ENCODE measurements at places on chromosomes 6 and 20.

GRCh38 chr6:161635975-161636374 lies 362.1 kb upstream of the AGPAT4 start:
- DNase-seq = no peak

GRCh38 chr6:160899671-160900430 lies 91.7 kb upstream of the MAP3K4 start:
- no peak for DNase-seq

GRCh38 chr6:49937017-49937416 lies 26.9 kb downstream of the DEFB114 start:
- DNase-seq = no peak

DNA sequence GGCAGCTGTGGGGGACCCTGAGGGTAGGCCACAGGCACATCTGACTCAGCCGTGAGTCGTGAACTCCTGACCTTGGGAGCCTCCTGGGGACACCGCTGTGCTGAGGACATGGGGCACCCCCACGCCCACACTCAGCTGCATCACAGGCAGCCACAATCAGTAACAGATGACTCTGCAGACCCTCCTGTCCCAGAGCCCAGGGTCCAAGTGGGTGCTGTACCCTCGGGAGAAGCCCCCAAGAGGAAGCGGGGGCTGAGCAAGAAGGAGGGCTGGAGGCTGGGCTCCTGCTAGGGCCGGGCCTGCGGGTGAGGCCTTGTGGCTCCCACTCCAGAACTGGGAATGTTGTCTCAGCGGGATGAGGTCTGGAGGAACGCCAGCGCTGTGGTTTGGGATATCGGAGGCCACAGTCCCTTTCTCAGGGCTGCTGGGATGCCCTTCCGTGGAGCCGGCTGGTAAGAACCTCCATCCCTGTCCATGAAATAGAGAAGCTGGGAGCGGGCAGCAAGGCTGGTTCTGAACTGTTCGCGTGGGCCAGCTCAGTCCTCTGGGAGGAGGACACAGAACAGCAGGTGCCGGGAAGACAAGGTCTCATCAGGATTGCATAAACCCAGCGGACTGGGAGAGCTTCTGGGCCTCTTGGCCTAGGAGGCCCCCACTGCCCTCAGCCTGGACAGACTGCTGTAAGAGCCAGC lies 3.1 kb upstream of the LAMA5 start:
- no peak for DNase-seq

DNA sequence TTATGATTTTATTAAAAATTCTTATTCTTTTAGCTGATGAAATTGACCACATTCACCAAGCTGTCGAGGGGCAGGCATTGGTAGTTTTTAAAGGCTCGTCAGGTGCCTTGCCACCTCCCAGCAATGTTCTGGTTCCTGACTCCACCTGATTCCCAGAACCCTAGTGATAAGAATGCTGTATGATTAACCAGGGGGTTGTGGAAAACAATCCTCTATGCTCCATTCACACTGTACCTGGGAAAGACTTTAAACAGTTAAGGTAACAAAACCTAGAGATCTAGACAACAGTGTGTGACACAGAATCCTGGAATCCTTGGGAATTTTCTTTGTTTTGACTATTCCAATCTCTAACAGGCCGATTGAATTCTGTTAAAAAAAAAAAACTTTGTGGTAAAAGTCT lies 165.7 kb upstream of the OLIG3 start:
- DNase-seq = no peak

GRCh38 chr6:124546601-124547000 lies 415.6 kb upstream of the RNF217 start:
- DNase-seq = no peak

DNA sequence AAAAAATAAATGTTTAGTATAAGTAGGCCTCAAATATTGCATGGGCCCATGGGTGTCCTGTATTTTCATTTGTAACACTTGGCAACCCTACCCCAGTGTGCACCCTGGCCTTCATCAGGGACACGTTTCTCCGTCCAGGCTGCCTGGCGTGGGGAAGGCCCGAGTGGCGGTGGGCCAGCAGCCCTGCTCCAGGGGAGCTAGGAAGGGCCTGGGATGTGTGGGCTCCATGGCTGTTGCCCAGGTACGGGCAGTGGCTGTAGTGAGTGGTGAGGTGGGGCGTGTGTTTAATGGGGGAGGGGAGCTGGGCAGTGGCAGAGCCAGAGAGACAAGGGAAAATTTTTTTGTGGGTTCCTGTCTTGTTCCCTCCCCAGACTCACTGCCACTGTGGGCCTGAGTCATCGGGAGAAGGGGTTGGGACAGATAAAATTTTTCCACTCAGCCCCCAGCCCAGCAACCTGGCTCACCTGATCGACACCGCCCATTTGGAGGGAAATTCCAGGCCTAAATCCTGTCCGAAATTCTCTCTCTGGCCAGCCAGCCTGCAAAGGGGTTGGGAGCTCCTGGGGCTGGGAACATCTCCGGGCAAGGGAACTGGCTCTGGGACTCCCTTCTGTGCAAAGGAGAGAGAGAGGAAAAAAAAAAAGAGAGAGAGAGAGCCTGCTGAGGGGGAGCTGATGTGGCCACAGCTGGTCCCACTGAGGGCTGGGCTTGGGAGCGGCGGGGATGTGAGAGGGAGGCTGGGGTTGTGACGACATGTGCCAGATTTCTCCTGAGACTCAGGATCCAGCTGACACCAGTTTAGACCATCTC lies 32.5 kb upstream of the VEGFA start:
- no peak for DNase-seq

Data from activated CD8-positive, alpha-beta memory T cell treated with anti-CD3 and anti-CD28 coated beads for 4 hours (primary cell).